ENCODE measurements at places on chromosomes 7 and 10. TPM values are rescaled to one million over a fixed set of nuclear protein-coding genes. Genes with fewer than 3 reads are reported as not detected.

GRCh38 chr7:131241386-131241785, 86.3 kb upstream of the MKLN1 start:
- no peak overlapping the region for H3K27ac ChIP-seq
- no peaks in the 10 kb centered on the region for H3K36me3 ChIP-seq
- DNase-seq = no peak
- H3K27me3 ChIP-seq = no peaks in the 10 kb centered on the region
- no peak overlapping the region for H3K4me3 ChIP-seq

- H3K27me3 ChIP-seq = no peaks in the 10 kb centered on the region
- DNase-seq = no peak
- no peak overlapping the region for H3K27ac ChIP-seq
Measured at GRCh38 chr7:116334555-116334954, 124.2 kb downstream of the TES start.

DNA sequence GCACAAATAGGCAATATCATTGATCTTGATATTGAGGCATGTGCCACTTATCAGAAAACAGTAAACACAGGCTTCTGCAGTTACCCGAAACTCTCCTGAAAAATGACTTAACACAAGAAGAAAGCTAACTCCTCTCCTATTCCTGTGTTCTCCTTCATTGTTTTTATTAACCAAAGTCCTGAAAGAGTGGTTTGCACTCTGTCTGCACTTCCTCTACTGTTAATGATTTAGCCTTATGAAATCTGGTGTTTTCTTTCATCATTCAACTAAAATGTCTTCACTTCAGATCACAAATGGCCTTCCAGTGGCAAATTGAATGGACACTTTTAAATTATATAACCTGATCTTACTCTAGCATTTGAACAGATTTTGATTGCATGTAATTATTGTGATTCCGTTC, 630.6 kb upstream of the PHF14 start:
- no peaks in the 10 kb centered on the region for H3K36me3 ChIP-seq
- no peaks in the 10 kb centered on the region for H3K27me3 ChIP-seq
- H3K4me1 ChIP-seq = no peaks in the 10 kb centered on the region
- no peak overlapping the region for H3K4me3 ChIP-seq

GRCh38 chr7:125484755-125485154, 555.1 kb upstream of the POT1 start:
- H3K27ac ChIP-seq = peak overlapping the region; percentile 85
- peaks cover 18% of the 10 kb centered on the region for H3K4me1 ChIP-seq
- H3K36me3 ChIP-seq = no peaks in the 10 kb centered on the region
- DNase-seq = peak; percentile 20
- no peaks in the 10 kb centered on the region for H3K27me3 ChIP-seq

Gene GPR26
- total RNA-seq = not detected

Gene MCM10
- total RNA-seq = 16.1 TPM
